ENCODE measurements at places on chromosomes 7 and 10.

GRCh38 chr7:52877240-52877639, 158.2 kb upstream of the POM121L12 start:
- no peak for DNase-seq

DNA sequence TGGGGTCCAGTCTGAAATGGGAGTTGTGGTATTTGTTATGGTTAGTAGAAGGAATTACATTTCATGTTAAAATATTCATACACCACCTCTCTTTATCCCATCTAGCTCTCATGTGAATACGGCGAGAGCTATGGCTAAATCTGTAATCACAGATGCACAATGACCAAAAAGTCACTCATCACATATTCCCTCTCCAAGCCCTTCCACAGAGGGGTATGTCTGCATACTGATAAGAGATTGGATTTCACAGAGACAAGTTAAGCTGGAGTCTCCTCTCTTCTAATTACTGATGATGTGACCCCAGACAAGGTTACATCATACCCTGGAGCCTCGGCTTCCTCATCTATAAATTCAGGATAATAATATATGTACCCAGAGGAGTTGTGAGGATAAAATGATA, 237.8 kb upstream of the RHOBTB1 start:
- DNase-seq = no peak

DNA sequence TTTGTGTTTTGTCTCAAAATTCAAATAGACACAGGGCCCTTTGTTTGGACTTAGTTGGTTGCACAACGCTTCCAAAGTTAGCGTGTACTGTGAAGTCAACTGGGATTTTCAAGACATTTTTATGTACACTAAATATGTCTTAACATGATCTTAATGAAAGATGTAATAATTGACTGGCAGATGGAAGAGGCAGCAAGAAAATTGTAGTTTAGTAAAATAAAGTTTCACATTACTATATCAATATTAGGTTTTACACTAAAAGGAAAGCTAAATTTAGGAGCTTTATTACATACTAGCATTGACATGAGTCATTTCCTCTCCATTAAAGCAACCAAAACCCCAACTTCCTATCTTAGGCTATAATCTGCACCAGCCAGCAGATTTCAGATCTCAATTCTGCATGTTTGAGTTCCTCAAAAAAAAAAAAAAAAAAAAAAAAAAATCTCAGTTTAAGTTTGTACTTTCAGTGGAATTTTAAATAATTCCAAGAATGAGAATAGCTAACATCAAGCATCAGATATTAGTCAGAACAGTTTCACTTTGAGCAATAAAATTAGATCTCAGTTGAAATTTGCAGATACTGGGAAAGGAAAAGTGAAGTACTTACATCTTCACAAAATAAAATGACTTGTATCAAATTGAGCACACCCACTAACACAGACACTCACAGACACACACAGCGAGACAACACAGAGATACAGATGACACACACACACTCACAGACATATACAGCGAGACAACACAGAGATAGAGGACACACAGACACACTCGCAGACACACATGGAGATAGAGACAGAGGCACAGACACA, 346.6 kb upstream of the KLF6 start:
- no peak for DNase-seq

DNA sequence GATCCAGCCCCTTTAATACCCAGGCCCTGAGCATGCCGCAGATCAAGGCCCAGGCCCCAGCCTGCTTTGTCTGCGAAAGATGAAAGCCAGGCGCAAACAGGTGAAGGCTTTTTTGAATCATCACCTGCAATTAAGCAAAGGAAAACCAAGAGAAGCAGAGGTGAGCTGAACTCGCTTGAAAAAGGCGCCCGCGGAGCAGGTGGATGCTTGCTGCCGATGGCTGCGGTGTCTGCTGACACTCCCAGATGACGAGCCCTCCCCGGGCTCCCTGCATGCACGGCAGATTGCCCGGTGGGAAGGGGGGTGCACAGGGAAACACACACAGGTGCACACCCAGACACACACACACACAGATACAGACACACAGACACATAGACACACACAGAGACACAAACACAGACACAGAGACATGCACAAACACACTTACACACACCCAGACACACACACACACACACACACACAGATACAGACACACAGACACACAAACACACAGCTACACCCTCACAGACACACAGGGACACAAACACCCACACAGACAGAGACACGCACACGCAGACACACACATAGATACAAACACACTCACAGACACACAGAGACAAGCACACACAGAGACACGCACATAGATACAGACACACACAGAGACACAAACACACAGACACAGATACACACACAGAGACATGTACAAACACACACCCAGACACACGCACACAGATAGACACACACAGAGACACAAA, 142.6 kb upstream of the RNF32 start:
- DNase-seq = no peak

- no peak for DNase-seq
Observed at GRCh38 chr7:27171325-27171636, 2.8 kb downstream of the HOXA10 start.

DNA sequence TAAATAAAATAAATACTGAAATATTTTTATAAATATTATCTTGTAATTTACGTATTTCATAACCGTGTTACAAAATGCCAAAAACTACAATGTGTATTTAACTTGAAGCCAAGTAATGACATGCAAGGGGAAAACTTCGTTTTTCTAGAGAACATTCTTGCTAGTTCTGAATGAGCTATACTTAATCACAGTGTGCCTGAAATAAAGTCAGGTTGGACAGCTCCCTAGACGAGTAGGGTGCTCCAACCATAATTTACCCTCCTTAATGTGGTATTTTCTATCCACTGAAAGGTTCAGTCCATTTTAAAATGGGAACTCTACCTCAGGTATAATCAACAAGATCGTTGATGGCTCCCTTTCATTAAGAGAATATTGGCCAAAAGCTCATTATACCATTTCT, 194.5 kb upstream of the AHR start:
- DNase-seq = no peak

DNA sequence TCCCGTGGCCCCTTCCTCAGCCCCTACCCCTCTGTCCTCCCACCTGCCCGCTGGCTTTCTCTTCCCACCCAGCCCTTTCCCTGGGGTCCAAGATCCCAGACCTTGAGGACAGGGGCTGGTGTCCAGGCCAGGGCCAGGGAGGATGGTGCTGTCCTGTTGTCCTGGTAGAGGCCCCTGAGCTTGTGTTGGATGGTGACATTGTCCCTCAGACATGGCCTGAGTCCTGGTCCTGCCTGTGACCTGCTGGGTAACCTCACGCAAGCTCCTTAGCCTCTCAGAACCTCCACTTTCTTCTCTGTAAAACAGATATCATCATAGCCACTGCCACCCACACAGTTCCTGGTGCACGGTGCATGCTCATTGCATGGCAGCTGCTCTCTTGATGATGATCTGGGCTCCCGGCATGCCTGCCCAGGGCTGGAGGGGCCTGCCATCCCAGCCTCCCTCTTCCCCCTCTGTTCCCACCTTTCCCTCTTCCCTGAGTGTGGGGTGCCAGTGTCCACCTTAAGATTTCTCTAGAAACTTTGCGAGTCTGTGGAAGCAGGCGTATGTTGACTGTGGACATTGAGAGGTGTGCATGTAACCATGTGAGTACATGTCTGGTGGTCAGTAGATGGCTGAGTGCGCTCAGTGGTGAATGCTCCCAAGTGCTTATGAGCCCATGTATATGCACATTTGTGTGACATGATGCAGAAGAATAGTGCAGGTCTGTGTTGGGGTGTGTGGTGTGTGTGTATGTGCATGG, 60.4 kb downstream of the NEURL1 start:
- peak; percentile 41 for DNase-seq

DNA sequence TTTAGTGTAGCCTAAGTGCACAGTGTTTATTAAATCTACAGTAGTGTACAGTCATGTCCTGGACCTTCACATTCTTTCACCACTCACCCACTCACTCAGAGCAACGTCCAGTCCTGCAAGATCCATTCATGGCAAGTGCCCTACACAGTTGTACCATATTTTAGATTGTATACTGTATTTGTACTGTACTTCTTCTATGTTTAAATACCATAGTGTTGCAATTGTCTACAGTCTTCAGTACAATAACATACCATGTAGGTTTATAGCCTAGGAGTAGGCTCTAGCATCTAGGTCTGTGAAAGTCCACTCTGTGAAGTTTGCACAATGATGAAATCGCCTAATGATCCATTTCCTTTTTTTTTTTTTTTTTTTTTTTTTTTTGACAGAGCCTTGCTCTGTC, 12.0 kb downstream of the EEPD1 start:
- DNase-seq = no peak

- no peak for DNase-seq
Observed at GRCh38 chr7:12572941-12573575, 2.5 kb downstream of the SCIN start.

Measured in stimulated activated CD4-positive, alpha-beta T cell treated with anti-CD3 and anti-CD28 coated beads, Interleukin-4, amount 100 ng/mL, for 48 hours (primary cell).